ENCODE measurements at places on chromosomes 4 and X.

- peak; percentile 29 for DNase-seq
Measured at GRCh38 chrX:24842486-24842885, 148.8 kb downstream of the POLA1 start.

- DNase-seq = no peak
Measured at GRCh38 chr4:184313058-184313581, 95.4 kb upstream of the ENPP6 start.

DNA sequence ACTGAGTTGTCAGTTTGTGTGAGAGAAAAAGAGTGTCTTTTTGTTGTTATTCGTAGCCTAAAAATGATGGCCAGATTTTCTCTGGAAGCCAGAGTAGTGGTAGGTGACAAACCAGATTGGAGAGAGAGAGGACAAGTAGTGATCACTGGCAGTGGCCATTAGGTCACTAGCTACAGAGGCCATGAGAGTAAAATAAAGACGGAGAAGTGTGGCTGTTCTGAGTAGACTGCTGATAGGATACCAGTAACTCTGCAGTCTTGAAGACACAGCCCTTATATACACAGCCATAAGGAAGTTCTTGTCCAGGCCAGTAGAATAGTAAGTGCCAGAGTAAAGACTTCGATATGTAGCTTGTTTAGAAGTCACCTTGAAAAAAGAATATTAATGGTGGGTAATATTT lies 7.7 kb downstream of the SLC30A9 start:
- DNase-seq = no peak

DNA sequence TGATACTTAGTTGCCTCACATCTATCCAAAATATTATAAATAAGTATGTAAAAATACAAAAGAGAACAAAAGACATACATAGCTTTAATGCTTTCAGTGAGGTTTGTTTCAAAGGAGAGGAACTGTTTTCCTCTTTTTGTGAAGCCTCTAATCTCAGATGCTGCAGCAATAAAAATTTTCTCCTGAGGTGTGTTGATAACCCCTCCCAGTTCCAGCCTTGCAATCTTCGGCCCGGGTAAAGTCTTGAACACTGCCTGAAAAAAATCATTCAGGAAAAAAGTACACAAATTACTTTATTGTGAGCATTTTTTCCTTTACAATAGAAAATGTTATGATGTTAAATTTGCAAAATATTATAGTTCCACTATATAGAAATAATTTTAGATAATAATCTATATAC lies 8.8 kb downstream of the BBS7 start:
- no peak for DNase-seq

GRCh38 chr4:13612569-13612968 lies 15.0 kb downstream of the BOD1L1 start:
- no peak for DNase-seq

GRCh38 chrX:40090961-40091360 lies 6.8 kb downstream of the BCOR start:
- peak; percentile 17 for DNase-seq

- DNase-seq = no peak
Measured at GRCh38 chr4:109015413-109015810, 252.6 kb upstream of the ETNPPL start.

DNA sequence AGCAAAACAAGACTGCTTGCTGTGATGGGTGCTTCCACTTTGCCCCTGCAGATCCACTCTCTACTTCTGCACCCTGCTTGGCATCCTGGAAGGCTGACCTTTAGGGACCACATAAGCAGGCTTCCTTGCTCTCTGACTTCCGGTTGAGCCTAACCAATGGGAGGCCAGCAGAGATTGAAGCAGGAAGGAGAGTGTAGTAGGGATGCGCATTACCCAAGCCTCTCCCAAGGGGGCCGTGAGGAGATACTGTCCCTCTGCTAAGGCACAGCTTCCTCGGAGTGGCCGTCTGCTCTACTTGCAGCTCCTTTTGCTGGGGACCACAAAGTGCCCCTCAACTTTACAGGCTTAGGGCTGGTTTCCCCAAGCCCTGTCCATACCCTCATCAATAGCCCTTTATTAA lies 624.3 kb upstream of the TENM3 start:
- DNase-seq = no peak

DNA sequence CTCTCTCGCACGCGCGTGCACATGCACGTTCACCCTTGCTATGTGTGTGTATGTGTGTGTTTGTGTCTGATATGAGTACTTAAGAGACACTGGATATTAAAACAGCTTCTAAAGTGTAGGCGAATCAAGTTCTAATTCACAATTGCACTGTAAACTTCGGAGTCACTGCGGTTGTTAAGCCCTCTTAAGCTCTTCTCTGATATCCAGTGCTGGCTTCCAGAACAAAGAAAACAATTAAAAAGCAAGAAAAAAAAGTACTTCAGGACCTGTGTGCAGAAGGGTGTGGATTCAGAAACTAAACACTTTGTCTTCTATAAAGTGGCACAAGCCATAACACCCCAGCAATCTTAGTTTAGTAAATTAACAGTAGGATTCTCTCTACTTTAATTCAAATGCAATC lies 300.2 kb downstream of the PCDH7 start:
- no peak for DNase-seq

DNA sequence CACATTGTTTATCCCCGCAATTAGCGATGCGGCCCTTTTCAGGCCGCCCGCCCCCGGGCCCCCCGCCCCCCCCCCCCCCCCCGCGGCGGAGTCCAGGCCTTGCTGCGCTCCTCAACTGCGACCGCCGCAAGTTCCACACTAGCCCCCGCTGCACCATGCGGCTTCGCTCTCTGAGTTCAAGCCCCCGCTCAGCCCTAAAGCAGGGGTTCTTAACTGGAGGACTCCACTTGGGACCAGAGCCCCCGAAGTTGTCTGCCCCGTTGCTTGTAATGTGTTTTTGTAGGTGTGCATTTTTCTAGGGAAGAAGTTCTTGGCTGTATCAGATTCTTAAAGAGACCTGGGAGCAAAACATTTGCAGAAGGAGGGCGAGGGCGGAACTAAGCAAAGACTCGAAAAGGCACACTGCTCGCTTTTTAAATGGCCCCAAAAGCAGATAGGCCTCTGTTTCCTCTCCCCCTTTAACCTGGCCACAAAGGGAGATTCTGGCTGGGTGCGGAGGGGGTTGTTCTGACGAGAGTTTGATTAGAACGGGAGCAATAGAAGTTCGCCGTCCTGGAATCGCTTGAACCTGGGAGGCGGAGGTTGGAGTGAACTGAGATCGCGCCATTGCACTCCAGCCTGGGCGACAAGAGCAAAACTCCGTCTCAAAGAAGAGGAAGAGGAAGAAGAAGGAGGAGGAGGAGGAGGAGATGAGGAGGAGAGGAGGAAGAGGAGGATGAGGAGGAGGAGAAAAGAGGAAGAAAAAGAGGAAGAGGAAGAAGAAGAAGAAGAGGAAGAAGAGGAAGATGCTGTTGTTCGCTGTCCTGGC lies 2.3 kb upstream of the MSX1 start:
- peak; percentile 22 for DNase-seq

- DNase-seq = peak; percentile 57
Measured at GRCh38 chrX:123860983-123861382, 1.1 kb downstream of the XIAP start.

- no peak for DNase-seq
Measured at GRCh38 chr4:187550256-187550950, 445.2 kb upstream of the ZFP42 start.

DNA sequence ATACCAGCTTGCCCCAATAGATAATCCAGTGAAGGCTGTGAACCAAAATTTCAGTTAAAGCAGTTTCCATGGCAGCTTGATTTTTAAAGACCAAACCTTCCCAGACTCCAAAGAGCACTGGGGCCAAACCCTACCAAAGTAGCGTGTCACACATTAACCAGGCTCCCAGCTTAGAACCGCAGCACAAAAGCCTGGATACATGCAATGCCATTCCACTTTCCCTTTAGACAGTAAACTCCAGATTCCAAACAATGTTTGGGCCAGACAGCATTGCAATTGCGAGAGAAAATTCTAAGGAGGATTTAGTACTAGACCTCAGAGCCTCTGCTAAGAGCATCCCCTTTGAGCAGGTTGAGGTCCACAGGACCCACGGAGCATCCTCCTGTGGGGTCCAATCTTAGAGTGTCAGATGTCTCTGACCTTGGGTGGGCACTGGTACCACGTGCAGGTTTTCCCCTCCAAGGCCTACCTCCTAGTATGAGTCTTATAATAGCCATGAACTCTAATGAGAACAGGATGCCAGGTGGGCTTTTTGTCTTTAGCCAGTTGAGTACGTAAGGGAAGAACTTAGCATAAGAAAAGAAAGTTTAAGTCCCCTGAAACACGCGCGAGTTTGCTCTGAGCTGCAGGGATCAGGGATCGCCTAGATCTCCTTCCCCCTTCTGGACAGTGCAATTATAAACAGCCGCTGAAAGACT lies 38.8 kb downstream of the MGARP start:
- DNase-seq = no peak

GRCh38 chrX:52923781-52924241 lies 26.7 kb downstream of the FAM156B start:
- no peak for DNase-seq

Measured in brain (organoid and tissue), 16 donors.